ENCODE measurements at places on chromosomes 12 and 14.

DNA sequence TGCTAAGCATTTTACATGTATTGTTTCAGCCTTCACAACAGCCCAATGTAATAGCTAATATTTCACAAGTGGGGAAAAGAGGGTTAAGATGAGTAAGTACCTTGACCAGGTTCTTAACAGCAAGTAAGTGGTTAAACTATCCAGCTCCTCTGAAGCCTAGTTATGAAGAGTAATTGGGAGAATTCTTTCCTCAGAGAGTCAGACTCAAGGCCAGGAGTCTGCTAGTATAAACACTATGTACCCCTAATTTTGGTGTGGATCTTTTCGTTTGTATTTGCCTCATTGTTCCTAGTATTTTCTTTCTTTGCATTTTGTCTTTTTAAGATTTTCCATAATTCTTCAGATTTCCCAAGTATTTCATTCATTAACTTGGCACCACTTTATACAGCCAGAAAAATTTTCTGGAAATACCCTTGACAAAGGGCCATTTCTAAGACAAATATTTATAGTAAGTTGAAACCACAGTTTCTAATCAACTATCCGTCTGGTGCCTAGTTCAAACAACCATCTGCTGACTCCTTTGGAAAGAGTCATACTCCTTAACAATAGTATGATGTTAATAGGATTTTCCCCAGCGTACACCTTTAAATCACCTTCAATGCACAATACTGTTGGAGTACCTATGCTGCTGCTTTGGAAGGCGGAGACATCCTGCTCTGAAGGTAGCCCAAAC is 81.2 kb downstream of the SCAF11 start:
- no peak for DNase-seq

DNA sequence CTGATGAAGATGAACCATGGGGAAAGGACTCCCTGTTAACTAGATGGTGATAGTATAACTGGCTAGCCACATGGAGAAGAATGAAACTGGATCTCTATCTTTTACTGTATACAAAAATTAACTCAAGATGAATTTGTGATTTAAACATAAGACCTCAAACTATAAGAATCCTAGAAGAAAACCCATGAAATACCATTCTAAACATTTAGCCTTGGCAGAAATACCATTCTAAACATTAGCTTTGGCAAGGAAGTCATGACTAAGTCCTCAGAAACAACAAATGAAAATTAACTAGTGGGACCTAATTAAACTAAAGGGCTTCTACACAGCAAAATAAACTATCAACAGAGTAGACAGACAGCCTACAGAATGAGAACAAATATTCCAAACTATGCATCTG is 28.4 kb upstream of the NOVA1 start:
- no peak for DNase-seq

DNA sequence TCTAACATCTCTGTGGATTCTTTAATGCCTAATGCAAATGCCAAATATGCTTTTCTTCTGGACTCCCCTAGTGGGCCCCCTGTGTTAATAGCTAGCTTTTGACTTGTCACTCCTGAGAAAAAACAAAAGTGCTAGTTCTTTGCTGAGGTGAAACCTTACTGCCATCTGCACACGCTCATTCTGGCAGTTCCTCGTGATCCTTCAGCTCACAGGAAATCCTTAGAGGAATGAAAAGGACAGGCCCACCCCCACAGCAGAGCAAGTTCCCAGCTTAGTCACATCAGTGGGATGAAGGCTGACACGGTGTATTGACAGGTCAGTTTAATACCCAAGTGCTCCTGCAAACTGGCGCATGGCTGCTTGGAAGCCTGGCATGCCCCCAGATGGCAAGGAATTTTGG is 165.1 kb upstream of the ATP2B1 start:
- DNase-seq = no peak

DNA sequence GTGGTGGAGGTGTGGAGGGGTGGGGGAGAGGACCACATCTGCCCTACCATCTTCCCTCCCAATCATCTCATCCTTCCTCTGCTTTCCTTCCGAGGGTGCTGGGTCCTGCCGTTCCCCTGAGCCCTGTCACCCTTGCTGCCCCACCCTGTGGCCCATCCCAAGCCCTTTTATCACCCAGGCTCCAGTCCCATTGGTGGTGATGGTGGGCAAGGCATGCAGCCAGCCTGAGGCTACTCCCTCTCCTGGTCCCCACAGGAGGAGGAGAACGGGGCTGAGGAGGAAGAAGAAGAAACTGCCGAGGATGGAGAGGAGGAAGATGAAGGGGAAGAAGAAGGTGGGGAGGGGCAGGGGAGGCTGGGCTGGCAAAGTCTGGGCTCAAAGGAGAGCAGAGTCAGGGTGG is 2.7 kb upstream of the LAG3 start:
- no peak for DNase-seq

- no peak for DNase-seq
Observed at GRCh38 chr14:22892488-22892887, 9.5 kb downstream of the REM2 start.
